ENCODE measurements at places on chromosomes 11 and 22.

- DNase-seq: no peak
Observed at GRCh38 chr11:45021692-45022141, 71.0 kb upstream of the TP53I11 start.

DNA sequence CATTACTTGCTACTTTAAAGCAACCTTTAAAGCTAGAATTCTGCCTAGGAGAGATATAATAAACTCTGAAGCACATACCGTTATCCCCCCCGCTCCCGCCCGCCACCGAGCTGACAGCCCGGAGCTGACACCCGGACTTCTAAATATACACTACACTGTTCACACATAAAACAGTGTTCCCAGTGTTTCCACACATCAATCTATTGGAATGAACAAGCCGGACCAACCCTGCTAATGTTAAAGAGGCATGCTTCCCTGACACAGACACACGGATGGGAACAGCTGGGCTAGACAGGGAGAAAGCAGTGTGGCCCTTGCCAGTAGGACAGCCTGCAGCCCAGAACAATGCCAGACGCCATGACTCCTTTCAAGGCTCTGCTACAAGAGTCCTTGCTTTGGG lies 108.4 kb upstream of the CSNK2A3 start:
- DNase-seq: no peak

DNA sequence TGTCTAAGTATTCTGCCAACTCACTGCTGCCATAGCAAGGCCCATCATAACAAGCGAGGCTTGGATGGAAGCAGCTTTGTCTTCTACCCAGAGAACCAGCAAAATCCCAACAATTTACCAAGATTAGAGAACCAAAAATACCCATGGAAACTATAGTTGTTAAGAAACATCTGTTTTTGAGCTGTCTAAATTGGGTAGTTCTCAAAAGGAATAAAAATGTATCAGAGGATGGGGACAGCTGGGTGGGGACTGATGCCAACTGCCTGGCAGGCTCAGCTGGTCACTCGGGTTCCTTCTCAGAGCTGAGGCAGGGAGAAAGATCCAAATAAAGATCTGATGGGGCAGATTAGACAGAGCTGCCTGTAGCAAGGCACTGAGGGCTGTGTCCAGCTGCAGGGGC lies 85.9 kb upstream of the GRK3 start:
- DNase-seq: no peak

DNA sequence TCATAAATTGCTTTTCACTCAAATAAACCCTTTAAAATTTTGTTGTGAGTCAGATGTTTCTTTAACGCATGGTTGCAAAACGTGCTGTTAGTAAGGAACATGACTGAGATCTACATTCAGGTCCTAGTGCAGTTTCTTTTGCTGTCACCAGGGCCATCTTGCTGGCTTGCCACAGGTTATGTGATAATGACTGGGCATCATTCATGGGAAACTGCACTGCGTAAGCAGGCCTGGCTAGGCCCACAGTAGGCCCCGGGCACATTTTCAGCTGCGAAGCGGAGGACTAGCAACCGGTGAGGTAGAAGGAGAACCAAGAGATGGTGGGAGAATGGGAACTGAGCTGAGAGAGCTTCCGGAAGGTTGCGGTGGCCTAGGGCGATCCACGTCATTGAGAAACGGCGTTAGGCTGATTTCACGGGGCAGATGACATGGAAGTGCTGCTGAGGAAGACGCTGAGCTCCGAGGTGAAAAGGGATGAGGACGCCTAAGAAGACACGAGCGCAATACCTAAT lies 3.2 kb upstream of the KLHDC7B start:
- no peak for DNase-seq

GRCh38 chr11:67291481-67292381 lies 2.6 kb downstream of the ANKRD13D start:
- peak; percentile 81 for DNase-seq

All from chondrocyte (in vitro differentiated cells).